ENCODE measurements at places on chromosomes 12 and 14.

DNA sequence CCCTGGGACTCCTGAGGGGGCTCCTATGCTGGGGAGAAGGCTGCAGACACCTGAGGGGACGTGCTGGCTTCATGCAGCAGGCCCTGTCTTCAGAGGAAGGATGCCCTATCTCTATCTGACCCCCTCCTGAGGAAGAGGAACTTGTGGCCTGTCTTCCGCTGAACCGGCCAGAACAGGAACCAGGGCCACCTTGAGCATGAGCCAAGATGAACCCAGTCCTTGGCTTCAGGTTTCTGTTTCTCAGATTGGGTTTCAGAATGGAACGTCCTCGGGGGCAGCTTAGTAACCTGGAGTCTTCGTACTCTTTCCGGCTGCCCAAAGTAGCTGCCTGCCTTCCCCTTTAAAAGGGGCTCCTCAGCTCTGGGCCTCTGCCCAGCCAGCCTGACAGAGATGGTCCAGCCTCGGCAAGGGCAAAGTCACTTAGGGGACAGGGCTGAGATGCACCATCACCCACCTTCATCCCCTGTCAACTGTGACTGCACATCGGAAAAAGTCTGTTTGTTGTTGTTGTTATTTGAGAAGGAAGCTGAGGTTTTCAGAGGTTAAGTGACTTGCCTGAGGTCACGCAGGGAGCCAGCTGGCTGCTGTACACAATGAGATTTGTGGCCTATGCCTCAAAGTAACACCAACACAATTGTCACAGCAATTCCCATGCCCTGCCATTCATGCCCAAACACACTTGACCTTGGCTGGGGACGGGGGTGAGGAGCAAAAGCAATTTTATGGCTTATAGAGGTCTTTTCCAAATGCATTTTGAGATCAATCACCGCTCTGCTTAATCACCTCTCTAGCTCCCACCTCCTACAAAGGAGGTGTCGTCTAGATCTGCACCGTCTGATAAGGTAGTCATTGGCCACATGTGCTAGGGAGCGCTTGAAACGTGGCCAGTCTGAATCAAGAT is 13.4 kb downstream of the ASB2 start:
- DNase-seq = no peak

GRCh38 chr12:1864867-1865266 is 44.5 kb downstream of the LRTM2 start:
- DNase-seq = no peak

DNA sequence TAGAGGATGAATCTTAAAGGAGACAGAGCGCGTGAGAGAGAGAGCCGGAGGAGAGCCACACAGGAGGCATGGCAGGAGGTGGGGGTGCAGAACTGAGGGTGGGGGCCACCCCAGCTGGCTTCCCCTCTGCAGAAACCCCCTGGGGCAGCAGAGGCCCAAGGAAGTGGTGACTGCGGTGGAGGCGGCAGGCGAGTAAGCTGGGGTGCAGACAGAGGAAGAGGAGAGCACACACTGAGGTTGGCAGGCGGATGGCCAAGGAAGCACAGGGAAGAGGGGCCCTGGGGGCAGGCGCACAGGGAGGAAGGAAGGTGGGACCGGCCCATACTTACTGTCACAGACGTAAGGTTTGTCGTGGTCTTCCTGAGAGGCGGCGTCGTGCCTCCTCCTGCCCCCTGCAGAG is 179.8 kb downstream of the DPF3 start:
- DNase-seq = no peak

DNA sequence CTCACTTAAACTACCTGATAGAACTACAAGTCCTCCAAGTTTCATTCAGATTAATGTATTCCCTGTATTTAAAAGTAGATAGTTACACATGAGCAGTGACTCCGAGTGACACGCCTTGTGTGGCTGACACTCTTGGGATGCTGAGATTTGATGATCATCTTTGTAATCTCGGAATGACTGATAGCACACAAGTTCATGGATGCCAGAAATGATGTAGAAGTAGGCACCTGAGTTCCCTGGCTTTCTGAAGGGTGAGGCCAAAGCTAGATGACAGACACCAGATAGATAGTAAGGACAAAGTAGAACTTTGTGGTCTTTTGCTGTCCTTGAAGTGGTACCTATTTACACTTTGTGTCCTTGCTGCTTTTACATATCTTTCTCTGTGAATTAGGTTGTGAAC is 491.2 kb downstream of the PCNX1 start:
- no peak for DNase-seq

DNA sequence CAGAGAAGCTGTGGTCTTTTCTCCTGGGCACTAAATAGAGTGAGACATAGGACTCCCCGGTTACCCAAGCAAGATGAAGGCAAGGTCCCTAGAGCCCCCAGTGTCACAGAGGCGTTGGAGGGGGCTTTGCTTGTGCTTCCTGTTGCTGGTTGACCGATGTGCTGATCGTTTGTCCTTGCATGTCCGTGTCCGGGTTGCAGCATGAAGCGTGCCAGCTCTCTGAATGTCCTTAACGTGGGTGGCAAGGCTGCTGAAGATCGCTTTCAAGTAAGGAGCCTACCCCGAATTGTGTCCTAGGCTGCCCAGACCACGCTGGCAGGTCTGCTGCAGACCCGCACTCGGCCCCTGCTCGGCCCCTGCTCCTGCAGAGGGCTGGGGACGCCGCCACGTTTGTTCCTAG is 23.1 kb downstream of the XRCC3 start:
- DNase-seq = no peak

DNA sequence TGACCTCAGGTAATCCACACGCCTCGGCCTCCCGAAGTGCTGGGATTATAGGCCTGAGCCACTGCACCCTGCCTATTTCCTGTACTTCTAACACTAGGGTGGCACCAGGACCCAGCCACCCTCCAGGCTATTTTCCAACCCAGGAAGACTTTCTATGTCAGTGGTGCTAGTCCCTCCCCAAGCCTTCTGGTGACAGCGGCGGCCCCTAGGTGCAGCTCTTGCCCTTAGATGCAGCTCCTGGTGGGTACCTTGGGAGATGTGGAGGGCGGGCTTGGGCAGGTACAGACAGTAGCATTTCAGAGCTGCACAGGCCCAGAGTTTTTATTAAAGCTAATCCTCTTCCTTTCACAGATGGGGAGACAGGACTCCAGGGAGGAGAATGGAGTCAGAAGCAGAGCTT is 62.8 kb downstream of the SRRM4 start:
- no peak for DNase-seq

DNA sequence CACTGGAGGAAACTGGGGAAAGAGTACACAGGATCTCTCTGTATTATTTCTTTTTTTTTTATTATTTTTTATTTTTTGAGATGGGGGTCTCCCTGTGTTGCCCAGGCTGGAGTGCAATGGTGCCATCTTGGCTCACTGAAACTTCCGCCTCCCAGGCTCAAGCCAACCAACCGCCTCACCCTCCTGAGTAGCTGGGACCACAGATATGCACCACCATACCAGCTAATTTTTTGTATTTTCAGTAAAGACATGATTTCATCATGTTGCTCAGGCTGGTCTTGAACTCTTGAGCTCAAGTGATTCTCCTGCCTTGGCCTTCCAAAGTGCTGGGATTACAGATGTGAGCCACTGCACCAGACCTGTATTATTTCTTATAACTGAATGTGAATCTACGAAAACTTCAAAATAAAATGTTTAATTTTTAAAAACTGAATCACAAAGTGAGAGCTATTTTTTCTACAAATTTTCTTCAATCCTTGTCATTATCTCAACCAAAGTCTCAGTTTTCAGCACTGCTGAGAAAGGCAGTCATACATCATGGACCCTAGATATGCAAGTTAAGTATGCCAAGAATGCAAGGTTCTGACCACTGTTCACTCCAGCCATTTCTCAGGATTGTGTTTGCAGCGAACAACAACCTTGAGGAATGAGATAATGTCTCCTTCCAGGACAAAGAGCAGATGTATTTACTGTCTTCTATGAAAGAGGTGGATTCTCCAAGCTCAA is 2.4 kb downstream of the EAPP start:
- DNase-seq = no peak

- no peak for DNase-seq
Observed at GRCh38 chr14:94989946-94990345, 167.4 kb downstream of the DICER1 start.

GRCh38 chr12:91866566-91866965 is 279.1 kb downstream of the BTG1 start:
- no peak for DNase-seq

DNA sequence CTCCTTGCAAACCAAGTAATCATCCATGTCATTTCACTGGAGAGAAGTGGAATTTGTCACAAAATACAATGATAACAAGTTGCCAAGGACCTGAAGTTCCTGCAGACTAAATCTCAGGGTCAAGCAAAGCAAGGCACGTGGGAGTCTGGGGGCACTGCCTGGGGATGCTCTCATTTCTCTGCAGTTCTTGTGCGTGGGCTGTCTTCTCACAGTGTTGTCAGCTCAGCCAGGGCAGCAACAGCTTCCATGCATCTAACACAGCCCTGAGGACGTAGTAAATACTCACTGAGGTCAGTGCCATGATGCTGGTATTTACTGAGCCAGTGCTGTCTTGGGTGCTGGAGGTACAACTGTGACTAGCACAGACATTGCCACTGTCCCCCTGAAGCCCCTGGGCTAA is 62.9 kb upstream of the CMKLR1 start:
- no peak for DNase-seq

DNA sequence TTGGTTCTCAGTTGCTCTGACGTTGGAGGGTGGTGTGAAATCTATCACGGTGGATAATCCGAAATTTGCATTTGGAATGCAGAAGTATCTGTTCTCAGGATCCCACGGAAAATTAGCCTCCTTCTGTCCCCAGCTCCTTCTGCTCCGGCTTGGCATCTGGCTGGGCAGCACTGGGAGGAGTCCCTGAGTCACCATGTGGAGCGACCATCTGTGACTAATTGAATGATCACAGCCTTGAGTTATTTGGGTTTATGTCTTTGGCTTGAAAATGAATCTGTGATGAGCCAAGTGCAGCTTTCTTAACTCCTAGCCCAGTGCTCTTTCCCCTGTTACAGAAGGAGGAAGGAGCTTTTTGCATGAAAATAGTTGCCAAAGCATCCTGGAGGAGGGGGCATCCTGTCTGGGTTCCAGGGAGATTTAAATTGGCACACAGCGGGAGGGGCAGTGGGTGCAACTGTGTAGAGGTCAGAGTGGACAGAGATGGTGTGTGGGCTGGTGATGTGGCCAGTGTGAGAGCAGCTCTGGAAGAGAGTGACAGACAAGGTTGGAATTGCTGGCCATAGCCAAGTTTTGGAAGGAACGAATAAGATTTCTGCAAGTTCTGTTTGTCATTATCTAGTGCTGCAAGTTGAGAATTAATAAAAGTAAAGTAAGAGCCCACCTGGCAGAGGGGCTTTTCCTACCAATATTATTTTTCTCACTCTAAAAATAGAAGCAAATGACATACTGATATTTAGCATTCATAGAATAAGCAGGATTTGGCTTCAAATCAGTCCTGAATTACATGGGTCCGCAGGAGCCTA is 74.4 kb downstream of the SLC24A4 start:
- DNase-seq = no peak

DNA sequence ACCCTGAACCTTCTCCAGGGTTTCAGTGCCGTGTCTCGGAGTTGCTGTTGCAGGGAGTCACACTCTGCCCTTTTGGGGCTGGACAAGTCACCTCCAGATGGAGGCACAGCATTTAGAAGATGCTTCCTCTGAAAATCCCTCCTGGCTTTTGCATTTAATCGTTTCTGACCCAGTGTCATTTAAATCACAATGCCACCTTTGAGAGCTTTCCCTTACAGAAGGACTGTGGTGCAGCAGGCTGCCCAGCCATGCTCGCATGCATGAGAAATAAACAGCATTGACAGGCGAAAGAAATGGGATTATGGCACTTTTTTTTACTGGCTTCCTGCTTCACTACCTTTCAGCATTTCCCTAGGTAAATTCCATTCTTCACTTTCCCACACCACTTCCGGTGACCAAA is 113.4 kb upstream of the DYRK2 start:
- no peak for DNase-seq

DNA sequence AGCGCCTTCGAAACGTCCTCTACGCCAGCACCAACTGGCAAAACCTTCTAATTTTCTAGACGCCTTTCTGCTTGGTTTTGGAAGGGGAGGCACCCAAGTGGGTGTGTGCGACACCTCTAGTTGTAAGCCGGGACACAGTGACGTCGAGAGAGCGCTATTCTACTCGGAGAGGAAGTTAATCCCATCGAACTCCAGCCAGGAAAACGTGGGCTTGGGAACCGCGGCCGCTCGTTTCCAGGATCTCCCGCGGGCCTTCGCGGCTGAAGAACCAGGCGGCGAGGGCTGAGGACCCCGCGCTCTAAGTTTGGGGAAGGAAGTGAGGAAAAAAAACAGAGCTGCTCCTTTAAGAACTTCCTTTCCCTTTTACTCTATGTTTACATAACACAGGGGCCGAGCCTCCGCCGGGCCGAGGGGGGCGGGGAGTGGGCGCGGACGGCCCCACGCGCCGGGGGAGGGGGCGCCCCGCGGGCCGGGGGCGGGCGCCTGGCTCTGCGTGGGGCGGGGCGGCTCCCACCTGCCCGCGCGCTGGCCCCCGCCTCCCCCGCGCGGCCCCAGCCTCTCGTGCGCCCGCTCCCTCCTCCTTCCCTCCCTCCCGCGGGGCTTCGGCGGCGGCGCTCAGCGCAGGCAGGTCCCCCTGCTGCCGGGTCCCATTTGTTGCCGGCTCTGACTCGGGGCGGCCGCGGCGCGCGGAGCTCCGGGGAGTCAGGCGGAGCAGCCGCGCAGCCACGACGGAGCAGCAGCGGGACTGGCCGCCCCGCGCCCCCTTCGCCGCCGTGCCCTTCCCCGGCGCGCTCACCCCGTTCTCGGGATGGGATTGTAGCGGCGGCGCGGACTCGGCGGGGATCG is at the start of gene PELI2:
PELI2 (plus strand) TSS at position 647 of the 846 bp plus-strand sequence. CDS start 250 bp downstream, outside the sequence.
- DNase-seq = peak; percentile 48

GRCh38 chr12:65740506-65740872 is 83.8 kb upstream of the HMGA2 start:
- no peak for DNase-seq

GRCh38 chr12:38625306-38625705 is 280.1 kb downstream of the CPNE8 start:
- no peak for DNase-seq

GRCh38 chr12:108629824-108630476 is 3.7 kb downstream of the SELPLG start:
- DNase-seq = peak; percentile 63

GRCh38 chr14:64990296-64990695 is 3.6 kb downstream of the FNTB start:
- DNase-seq = no peak

DNA sequence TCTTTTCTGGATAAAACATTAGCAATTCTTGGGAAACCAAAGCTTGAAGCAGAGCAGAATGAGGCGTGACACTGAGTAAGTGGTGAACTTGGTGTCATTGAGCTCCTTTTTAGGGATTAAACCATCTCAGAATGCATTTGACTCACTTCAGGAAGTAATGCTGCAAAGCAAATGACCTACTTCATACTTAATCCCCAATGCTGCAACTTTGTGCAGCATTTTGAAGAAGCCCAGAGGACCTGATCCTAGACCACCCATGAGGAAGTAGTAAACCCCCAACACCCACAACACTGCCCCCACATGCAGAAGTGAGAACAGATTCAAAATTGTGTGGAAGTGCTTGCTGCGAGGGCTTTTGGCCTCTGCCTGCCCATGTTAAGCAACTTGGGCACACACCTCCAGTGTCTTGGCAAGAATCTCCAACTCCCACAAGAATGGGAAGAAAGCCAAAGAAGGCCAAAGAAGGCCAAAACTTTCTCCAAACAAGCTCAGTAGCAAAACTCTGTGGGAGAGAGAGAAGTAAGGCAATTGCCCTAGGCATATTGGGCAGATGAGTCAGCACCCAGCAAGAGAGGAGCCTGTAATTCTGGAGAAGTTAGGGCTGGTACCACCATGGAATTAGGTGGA is 69.2 kb upstream of the ETV6 start:
- DNase-seq = peak; percentile 66

GRCh38 chr14:90508536-90509254 is 111.9 kb downstream of the CALM1 start:
- no peak for DNase-seq

GRCh38 chr14:34359420-34360117 is 102.5 kb downstream of the SPTSSA start:
- no peak for DNase-seq
